Testis (tissue), 5 donors: ENCODE measurements at places on chromosomes 16 and 17. TPM values are rescaled to one million over a fixed set of nuclear protein-coding genes. Genes with fewer than 3 reads are reported as not detected.

Gene SCGB1C2
- not detected for total RNA-seq

GRCh38 chr16:47979164-47979520 lies 176.7 kb downstream of the ABCC12 start:
- no peak for DNase-seq

DNA sequence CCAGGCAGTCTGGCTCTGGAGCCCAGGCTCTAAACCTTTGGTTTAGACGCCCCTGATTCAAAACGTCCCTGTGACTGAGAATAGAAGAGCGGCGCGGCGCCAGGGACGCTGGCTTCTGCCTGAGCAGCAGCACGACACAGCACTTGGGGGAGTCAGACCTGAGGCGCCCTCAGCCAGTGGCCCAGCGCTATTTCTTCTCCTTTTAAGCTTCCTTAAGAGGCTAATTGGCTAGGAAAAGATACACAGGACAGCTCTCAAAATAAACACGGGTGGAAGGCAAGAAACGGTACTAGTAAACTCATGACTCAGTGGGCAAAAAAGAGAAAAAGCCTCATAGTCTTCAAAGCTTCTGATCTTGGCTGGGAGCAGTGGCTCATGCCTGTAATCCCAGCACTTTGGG lies 34.9 kb downstream of the GTF3C1 start:
- DNase-seq: no peak

DNA sequence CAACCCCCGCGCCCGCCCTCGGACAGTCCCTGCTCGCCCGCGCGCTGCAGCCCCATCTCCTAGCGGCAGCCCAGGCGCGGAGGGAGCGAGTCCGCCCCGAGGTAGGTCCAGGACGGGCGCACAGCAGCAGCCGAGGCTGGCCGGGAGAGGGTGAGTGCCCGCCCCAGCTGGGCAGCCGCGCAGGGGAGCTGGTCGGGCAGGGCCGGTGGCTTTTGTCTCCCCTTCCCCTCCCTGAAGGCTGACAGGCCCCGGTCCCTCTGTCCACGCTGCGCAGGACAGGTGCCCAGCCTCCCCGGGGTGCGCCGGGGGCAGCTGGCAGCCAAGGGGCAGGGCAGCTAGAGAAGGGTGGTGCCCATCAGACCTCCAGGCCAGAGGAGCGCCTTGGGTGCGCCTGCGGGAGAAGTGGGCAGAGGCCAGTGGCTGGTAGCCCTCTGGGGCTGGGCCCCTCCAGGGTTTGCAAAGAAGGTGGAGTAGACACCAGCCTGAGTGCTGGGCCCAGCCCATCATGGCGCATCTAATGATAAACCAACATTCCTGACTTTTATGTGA lies 278 bp downstream of the ITGB4 start:
- DNase-seq: no peak
